ENCODE measurements at places on chromosomes 3 and 15. TPM values are rescaled to one million over a fixed set of nuclear protein-coding genes. Genes with fewer than 3 reads are reported as not detected.

The CPB1 gene
- total RNA-seq: not detected

DNA sequence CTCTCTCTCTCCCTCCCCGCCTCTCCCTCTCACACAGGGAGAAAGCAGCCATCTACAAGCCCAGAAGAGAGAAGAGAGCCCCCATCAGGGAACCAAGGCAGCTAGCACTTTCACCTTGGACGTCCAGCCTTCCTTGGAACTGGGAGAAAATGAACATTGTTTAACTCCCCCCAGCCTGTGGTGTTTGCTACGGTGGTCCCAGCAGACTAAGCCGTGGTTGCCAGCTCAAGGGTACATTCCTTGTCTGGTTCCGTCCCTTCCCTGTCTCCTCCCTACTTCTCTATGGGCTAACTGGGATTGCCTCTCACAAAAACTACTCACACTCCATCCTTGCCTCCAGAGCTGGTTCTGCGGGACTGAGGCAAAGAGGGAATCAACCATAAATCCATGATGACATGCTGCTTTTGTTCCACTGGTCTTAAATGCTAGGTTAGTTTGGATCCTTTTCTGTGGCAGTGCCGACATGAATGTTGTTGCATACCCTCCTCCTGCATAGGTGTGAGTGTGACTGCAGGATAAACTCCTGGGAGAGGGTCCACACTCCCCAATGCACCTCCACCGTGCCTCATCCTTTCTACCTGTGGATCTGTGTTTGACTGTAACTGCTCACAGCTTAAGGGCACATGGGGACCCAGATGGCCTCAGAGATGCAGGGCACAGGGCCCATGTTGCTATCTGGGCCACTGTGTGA is 12.0 kb downstream of the C3orf22 start:
- DNase-seq: no peak

- DNase-seq: no peak
Measured at GRCh38 chr15:70257573-70258248, 160.0 kb upstream of the TLE3 start.

GRCh38 chr3:58173669-58174398 is 36.9 kb downstream of the DNASE1L3 start:
- DNase-seq: peak; percentile 69

The NANOGP8 gene
- not detected for total RNA-seq

GRCh38 chr3:111864821-111865656 is 6.0 kb downstream of the PHLDB2 start:
- no peak for DNase-seq

The SCN11A gene
- total RNA-seq: 0.05 TPM

GRCh38 chr3:184718431-184718830 is 6.6 kb upstream of the MAGEF1 start:
- no peak for DNase-seq

The CHRNB4 gene
- total RNA-seq: not detected

The CAMK1 gene
- 48.2 TPM for total RNA-seq

GRCh38 chr3:126699011-126699410 is 5.0 kb upstream of the CHCHD6 start:
- DNase-seq: no peak

The TAGLN3 gene
- 0.78 TPM for total RNA-seq

DNA sequence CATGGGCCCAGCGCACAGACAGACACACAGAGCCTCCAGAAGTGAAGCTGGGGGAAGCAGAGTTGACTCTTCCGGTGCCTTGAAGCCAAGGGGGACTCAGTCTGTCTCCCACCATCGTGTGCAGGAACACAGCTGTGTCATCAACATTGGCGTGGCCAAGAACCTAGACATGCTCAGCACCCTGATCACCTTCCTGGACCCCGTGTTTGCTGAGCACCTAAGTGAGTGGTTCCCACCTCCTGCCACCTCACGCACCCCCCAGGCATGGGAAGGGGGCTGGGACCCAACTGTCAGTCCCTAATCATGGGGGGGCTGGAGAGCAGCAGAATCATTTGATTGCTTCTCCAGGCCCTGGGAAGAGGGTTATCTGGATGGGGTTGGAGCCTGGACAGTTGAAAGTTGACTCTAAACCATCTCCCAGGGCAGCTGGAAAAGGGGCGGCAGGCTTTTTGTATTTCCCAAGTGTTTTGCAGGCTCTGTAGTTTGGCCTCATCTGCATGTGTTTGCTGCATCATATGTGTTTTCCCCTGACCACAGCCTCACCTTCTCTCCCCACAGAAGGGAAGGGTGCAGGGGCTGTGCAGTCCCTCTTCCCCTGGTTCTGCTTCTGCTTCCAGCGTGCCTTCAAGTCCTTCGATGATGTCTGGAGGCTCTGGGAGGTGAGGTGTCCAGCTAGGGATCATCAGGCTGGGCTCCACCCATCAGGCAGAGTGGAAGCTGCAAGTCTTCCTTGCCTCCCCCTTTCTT is 12.8 kb downstream of the TBC1D21 start:
- no peak for DNase-seq

The HRG gene
- not detected for total RNA-seq

GRCh38 chr15:68413363-68414205 is 18.4 kb downstream of the ITGA11 start:
- DNase-seq: no peak

DNA sequence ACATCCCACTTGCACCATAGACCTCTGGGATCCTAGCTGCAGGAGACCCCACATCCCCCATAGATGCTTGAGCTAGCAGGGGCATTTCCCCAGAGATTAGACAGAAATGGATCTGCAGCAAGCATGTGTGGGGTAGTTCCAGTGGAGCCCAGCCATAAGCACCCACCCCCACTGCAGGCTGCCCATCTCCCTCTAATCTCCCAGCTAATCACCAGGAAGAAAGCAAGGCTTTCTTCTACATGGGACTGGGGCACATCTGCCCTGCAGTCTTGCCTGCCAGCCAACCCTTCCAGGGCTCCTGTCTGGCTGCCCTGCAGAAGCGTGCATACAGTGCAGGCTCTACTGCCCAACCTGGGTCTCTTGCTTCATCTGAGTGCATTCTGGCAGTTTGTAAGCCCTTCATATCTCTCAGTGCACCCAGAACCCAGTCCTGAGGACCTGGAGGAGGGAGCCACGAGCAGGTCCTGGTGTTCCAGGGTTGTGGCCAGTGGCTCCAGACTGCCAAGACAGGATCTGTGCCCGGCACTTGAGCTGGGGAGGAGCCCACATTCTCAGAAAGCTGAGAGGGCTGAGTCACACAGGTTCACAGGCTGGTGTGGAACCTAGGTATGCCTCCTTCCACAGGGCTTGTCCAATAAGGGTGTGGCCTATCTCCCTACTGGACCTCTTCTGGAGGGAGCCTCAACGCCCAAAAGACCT is 49.9 kb upstream of the IGSF11 start:
- no peak for DNase-seq

The EXOG gene
- 11.7 TPM for total RNA-seq

The GPR27 gene
- 1.2 TPM for total RNA-seq

The CRYGS gene
- total RNA-seq: 2.7 TPM

- no peak for DNase-seq
Measured at GRCh38 chr15:79032656-79033055, 57.9 kb downstream of the RASGRF1 start.

DNA sequence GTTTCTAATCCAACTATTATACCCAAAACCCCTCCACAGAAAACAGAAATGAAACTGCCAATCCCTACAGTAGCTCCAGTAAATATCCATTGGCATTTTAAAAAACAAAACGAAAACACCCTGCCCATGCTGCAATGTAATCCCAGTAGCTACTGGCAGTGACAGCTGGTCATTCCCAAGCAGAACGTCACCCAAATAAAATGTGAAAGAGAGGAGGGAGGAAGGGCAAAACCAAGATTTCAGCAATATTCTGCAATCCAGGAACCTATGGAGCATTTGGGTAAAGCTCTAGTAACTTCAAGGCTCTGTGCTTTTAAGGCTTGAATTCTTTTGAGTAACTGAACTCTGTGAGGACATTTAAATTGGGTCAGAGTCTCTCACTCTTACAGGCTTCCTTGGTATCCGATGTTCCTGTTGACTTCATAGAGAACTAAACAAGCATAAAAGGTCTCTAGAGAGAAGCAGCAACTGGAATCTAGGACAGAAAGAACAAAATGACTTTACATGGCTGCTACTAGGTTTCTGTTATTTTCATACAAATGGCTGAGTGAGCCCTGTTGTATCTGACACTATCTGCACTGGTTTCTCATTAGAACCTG is 136.2 kb downstream of the TNIK start:
- DNase-seq: no peak

The MEIS2 gene
- total RNA-seq: not detected

GRCh38 chr3:52682016-52682415 is 3.7 kb downstream of the PBRM1 start:
- DNase-seq: peak; percentile 75

- peak; percentile 49 for DNase-seq
Measured at GRCh38 chr3:107235928-107236315, 141.3 kb upstream of the CCDC54 start.

The PIERCE2 gene
- total RNA-seq: not detected

The CCR2 gene
- total RNA-seq: 2.2 TPM

The XCR1 gene
- total RNA-seq: not detected

DNA sequence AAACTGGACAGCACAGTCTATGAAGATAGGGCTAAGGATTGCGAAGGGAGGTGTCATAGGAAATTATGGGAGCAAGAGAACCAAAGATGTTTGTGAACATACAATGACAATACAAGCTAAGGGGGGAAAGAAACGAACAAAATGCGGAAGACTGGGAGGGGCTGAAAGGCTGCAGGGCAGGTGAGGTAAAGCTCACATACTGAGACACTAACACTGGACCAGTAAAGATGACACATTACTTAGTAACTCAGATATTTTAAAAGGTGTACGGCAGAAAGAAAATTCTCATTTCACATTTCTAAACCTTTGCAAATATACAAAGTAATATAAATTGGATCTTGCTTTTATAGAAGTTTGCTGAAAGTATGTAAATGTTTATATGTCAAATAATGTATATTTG is 10.1 kb downstream of the CLDND1 start:
- DNase-seq: no peak

GRCh38 chr15:42157981-42158765 is 1.7 kb upstream of the PLA2G4F start:
- no peak for DNase-seq

DNA sequence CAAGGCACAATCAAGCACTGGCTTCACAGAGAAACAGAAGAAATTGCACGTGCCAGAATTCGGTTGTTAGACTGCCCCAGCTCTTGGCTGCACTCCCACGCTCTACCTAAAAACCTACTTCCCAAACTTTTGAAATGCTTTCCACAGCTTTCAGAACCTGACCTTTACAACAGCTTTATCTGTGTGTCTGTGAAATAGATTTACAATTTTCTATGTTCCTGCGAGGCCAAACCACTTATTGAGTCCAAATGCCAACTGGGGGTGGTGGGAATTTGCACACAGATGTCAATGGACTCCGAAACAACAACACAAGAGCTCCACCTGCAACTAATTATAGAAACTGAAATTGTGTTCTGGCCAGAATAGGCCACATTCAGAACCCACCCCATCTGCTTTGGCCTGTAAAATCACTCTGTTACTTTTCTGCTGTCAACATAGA is 44.6 kb downstream of the ERC2 start:
- DNase-seq: no peak

The STRA6 gene
- not detected for total RNA-seq

- DNase-seq: peak; percentile 20
Measured at GRCh38 chr3:107065094-107065861, 312.0 kb upstream of the CCDC54 start.

- no peak for DNase-seq
Measured at GRCh38 chr3:78287085-78287484, 1247.2 kb downstream of the ROBO2 start.

- DNase-seq: no peak
Measured at GRCh38 chr15:83784975-83785374, 131.1 kb downstream of the ADAMTSL3 start.

The NAALADL2 gene
- not detected for total RNA-seq

The EIF4E3 gene
- total RNA-seq: 37.6 TPM

The CSTA gene
- not detected for total RNA-seq

The MAP6D1 gene
- total RNA-seq: 0.70 TPM

GRCh38 chr3:189229196-189229828 is 57.5 kb downstream of the TPRG1 start:
- no peak for DNase-seq

GRCh38 chr3:35745351-35745750 is 106.0 kb downstream of the ARPP21 start:
- no peak for DNase-seq

DNA sequence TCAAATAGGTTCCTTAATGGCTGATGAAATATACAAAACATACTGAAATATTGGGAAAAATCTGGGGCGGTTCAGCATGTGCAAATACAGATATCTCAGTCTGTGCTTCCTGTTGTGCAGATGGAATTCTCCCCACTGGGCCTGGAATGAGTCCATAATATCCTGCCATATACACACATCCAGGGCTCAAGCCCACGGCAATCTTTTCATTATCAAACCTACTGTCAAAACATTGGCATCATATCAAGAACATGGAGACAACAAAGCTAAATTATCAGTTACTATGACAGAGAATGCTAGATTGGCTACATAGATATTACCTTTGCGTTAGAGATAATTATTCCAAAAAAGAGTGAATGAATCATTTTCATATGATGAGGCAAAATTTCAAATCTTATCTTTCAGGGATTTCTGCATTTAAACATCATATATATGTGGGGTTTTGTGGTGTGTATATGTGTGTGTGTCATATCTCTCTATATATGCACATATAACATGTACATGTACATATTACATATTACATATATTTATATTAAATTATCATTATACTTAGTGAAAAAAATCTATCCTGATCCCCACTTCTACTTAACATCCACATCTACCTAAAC is 713.3 kb downstream of the GBE1 start:
- DNase-seq: no peak

- no peak for DNase-seq
Measured at GRCh38 chr15:26887926-26888666, 21.2 kb downstream of the GABRA5 start.

DNA sequence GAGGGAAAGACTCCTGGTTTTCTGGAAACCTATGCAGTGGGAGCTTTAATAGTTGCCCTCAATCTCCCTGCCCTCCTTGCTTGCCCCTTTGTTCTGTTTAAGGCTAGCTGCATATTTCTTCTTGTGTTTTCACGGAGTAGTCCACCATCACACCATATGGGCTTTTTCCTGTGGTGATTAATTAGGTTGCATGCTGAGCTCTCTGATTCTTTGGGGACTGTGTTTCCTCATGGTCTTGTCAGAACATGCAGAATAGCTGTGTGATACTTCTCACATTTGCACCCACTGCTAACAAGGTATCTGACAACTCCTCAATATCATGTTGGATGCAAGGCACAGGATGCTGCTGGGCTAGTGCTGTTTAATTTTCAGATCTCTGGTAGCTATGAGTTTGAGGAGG is 139.6 kb downstream of the PTPRG start:
- DNase-seq: no peak

The ZNF621 gene
- total RNA-seq: 22.3 TPM

The UPK1B gene
- not detected for total RNA-seq

All from activated CD4-positive, alpha-beta memory T cell treated with anti-CD3 and anti-CD28 coated beads for 36 hours (primary cell).